ENCODE measurements at places on chromosomes 5 and 9.

GRCh38 chr5:82584631-82585030, 306.5 kb upstream of the RPS23 start:
- DNase-seq: no peak

DNA sequence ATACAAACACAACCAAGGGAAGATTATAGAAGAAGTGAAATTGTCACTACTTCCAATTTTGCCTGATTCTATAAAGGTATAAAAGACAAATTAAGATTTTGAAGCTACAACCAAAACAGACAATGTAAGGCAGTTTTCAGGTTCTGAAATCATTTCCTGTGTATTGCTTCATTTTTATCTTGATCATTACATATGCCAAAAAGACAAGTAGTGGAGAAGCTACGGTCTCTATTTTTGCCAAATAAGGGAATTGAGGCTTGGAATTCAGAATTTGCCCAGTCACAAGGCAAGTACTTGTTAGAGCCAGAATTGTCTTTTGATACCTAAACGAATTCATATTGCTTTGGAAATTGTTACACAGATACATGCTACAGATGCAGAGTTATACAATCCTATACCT, 20.6 kb downstream of the EDIL3 start:
- DNase-seq: no peak

- DNase-seq: no peak
Observed at GRCh38 chr5:28603869-28604268, 1565.5 kb upstream of the CDH9 start.

GRCh38 chr9:113519426-113520108, 56.0 kb downstream of the RGS3 start:
- no peak for DNase-seq

DNA sequence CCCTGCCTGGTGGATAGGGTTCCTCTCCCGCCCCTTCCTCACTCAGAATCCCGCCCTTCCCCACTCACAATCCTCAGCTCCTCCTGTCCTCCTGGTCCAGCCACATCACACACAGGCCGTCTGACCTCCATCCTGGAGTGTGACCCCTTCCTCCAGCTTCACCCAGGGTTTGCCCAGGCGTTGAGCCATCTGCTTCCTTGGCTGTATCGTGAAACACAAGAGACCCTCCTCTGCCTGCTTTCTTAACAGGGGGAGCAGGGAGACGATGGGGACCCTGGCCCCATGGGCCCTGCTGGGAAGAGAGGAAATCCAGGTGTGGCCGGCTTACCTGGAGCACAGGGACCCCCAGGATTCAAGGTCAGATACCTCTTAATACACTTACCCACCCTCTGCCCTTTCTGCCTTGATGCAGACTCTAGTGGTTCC, 32.3 kb upstream of the ORM1 start:
- no peak for DNase-seq

DNA sequence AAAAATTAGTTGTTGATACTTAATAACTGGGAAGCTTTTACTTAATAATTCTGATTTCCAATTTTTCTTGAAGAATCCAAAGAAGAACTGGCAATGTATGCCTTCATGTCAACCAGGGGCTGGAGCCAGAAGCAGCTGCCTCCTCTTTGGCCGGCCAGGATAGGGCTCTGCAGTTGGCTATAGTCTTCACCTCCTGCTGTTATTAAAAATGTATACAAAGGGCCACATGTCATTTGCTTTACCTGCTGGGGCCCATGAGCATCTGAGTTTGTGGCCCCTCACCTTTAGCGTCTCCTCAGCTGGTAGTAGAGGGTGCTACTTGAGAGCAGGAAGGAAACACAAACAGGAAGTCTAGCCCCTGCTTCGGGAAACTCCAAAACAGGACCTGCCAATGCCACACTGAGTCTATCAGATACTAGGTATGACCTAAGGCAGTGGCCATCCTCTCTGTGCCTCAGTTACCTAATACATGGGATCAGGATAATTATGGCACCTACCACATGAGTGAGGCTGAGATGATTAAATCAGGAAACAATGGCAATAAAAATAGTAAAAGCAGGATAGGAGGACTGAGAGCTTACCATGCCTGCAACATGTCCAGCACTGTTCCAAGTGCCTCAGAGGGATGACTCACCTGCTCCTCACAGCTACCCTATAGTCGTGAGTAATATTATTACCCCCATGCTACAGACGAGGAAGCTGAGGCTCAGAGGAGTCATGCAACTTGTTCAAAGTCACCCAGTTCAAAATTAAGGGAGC, 21.3 kb downstream of the CCDC69 start:
- no peak for DNase-seq

- no peak for DNase-seq
Observed at GRCh38 chr5:150217038-150217437, 27.2 kb downstream of the SLC6A7 start.

Data from brain (organoid and tissue), 16 donors.